ENCODE measurements at places on chromosomes 5 and 9.

GRCh38 chr5:59107692-59108091 lies 524.8 kb downstream of the RAB3C start:
- DNase-seq, result no peak

- no peak for DNase-seq
Measured at GRCh38 chr5:34802834-34803563, 36.0 kb upstream of the TTC23L start.

DNA sequence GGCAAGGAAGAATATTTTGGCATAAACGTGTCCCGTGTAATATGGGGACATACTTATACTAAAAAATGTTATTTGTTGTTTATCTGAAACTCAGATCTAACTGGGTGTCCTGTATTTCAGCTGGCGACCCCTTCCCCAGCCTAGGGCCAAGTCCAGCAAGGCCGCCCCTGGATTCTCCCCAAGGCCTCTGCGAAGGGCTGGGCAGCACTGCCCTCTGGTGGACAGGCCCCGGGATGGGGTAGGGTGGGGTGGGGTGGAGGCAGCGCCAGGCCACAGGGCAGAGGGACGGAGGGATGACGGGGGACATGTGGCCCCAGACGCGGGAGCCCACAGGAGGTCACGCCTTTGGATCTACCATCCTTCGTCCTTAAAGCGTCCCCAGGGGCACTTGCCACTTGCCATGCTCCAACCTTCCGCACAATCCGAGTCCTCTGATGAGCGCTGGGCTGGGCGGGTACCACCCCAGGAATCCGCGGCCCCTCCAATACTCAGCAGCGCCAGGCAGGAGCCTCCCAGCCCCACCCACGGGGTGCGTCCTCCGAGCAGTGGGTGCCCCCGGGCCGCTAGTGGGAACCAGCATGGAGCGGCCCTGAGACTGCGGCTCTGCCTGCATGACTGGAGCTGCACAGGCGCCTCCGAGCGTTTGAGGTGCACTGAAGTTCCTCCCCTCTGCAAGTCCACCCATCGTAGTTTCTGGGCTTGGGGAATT lies 7.1 kb upstream of the AGPAT2 start:
- no peak for DNase-seq

DNA sequence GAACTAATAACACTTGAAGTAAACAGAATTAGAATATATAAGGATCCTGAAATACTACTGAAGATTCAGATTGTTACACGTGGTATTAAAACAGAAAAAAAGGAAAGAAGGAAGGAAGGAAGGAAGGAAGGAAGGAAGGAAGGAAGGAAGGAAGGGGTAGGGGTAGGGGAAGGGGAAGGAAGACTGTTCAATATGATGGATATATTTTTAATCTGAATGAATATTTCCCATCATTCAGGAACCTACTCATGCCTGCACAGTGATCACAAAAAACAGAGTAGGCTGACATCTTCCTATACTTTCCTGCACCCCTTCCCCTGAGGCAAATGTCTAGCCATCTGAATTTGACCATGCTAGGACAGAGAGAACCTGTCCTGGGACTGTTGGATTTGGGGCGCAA lies 133.9 kb downstream of the CTNND2 start:
- DNase-seq, result no peak

DNA sequence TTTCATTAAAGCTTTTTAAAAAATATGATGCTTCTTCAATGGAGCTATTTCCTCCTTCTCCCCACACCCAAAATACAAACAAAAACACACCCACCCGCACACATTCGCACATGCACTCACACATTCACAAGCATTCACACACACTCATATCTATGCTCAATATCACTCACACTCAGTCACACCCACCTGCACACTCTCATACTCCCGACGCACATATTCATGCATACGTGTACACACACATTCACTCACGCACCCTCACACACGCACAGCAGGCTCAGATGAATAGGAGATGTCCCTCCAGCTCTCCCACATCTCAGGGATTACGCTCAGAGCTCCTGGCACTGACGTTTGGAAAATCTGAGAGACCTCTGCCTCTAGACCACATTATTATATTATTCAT lies 25.7 kb upstream of the TENT4A start:
- DNase-seq, result no peak

- DNase-seq, result no peak
Measured at GRCh38 chr9:77128125-77128789, 49.1 kb upstream of the VPS13A start.

DNA sequence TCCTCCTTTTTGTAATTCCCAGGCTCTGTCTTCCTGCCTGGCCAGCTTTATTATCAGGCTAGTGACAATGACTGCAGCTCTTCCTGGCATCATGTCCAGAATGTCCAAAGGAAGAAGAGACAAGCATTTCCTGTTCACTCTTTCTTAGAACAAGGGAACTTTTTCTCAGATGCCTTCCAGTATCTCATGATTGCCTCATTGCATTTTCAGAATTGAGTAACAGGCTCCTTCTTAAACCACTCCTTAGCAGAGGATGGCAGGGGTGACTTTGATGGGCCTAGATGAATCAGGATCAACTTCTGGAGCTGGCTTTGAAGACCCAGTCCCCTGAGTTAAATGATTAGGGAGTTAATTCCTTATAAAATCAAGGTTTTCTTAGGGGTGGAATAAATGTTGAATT lies 92.9 kb upstream of the RASGRF2 start:
- DNase-seq, result no peak

GRCh38 chr5:102561894-102562760 lies 63.3 kb upstream of the SLCO6A1 start:
- DNase-seq, result no peak

GRCh38 chr5:1536322-1536845 lies 12.6 kb upstream of the LPCAT1 start:
- DNase-seq, result no peak

- no peak for DNase-seq
Measured at GRCh38 chr5:134995850-134996402, 28.2 kb downstream of the CATSPER3 start.
